T-helper 22 cell (primary cell): ENCODE measurements at places on chromosomes 13 and 19.
A peak's percentile ranks its signal among the peaks of the same experiment; 100 is the strongest.

GRCh38 chr13:100838387-100838786 lies 163.8 kb upstream of the TMTC4 start:
- DNase-seq, result no peak

GRCh38 chr19:13133241-13133870 lies 15.3 kb downstream of the NACC1 start:
- no peak for DNase-seq

DNA sequence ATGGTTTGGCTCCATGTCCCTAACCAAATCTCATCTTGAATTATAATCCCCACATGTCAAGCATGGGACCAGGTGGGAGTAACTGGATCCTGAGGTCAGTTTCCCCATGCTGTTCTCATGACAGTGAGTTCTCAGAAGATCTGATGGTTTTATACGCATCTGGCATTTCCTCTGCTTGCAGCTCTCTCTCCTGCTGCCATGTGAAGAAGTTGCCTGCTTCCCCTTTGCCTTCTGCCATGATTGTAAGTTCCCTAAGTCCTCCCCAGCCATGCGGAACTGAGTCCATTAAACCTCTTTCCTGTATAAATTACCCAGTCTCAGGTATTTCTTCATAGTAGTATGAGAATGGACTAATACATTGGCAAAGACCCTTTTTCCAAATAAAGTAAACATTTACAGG lies 96.8 kb downstream of the TSHZ3 start:
- DNase-seq, result no peak

DNA sequence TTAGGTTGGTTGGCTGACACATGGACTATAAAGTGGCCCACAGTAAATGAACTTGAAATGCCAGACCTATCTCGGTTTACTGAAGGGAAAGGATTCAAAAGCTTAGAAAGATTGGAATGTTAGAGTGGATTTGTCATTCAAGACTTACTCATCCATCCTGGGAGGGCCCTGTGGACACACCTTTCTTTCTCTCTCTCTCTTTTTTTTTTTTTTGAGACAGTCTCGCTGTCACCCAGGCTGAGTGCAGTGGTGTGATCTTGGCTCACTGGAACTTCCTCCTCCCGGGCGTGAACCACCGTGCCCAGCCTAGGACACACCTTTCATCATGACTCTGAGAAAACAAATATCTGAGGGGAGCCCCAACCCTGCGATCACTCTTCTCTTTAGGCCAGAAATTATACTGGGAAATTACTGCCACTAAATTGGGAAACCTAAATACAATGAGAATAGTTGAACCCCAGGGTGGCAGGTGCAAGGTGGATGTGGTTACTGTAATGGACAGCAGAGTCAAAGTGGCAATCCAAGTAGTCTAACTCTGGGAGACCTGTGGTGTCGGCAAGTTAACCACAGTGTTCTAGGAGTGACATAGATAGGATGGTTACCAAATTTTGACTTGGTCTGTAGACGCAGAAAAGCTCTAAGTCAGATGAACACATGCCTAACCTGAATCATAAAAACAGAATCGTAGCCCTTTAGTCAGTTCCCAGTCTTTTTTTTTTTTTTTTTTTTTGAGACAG lies 47.1 kb upstream of the ZMYM5 start:
- DNase-seq, result no peak

- DNase-seq, result no peak
Measured at GRCh38 chr13:109764470-109765291, 21.7 kb downstream of the IRS2 start.

GRCh38 chr19:483332-484072 lies 12.8 kb upstream of the MADCAM1 start:
- DNase-seq, result no peak

- DNase-seq, result no peak
Measured at GRCh38 chr13:77299587-77299986, 27.3 kb downstream of the MYCBP2 start.

DNA sequence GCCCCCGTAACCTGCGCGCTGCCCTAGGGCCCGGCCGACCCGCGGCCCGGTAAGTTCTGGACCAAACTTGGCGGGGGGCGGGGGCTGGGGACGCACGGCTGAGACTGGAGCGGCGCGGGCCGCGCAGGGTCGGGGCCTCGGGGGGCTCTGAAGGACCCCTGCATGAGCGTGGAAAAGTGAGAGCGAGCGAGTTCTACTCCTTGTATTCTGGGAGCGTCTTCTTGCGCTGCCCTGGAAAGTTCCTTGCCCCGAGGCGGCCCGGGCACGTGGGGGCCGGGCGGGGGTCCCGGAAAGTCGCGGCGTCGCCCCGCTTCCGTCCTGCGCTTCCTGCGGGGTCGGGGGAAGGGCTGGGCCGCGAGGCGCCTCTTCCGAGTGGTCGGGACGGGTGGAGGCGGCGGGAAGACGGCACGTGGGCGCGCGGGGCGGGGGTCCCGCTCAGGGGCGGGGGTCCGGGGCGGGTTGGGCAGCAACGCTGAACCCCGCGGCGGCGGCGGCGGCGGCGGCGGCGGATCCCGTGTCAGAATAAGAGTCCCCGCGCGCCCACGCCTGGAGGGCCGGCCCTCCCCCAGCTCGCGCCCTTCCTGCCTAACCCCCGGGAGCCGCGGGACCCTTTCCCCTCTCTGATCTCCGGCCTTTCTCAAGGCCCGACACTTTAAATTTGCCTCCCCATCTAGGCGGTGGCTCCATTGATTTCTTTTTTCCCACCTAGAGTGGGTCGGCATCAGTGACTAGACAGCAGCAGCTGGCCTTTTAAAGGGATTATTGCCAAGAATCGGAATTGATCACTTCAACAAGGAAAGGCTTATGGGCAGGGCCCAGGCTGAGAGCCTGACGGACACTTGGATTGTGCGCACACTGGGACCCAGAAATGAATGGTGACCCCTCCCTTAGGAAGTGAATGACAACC lies 749 bp downstream of the GATAD2A start:
- DNase-seq, result peak; percentile 53

- DNase-seq, result no peak
Measured at GRCh38 chr19:6828698-6829633, 56.5 kb downstream of the VAV1 start.

DNA sequence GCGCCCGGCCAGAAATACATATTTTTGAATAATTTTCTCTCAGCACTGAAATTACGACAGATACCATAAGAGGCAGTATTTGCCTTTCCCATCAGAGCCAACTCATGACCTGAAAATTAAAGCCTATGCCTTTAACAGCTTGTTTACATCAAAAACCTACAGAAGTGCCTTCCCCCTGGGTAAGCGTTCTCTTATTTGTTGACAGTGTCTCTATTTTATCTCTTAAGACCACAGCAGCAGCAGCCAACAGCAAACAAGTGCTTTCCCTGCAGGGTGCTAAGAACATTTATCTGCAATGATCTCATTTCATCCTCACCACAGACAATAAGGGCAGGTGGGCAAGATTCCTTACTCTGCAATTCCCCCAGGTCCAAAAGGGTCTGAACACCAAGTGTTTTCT lies 6.0 kb downstream of the AKAP8L start:
- no peak for DNase-seq

GRCh38 chr19:40723661-40724254 lies 6.8 kb downstream of the ITPKC start:
- DNase-seq, result no peak

- DNase-seq, result no peak
Measured at GRCh38 chr19:10796653-10797052, 39.4 kb downstream of the TMED1 start.

GRCh38 chr13:90201676-90202460 lies 1145.6 kb upstream of the MIR17HG start:
- no peak for DNase-seq
